HFF-Myc (cell line): ENCODE measurements at places on chromosomes 7 and 10.

- no peak for DNase-seq
These were observed 3.8 kb downstream of the NKX2-3 start for GRCh38 chr10:99536338-99537085.

GRCh38 chr7:42431873-42432272 lies 194.9 kb upstream of the GLI3 start:
- DNase-seq: no peak

DNA sequence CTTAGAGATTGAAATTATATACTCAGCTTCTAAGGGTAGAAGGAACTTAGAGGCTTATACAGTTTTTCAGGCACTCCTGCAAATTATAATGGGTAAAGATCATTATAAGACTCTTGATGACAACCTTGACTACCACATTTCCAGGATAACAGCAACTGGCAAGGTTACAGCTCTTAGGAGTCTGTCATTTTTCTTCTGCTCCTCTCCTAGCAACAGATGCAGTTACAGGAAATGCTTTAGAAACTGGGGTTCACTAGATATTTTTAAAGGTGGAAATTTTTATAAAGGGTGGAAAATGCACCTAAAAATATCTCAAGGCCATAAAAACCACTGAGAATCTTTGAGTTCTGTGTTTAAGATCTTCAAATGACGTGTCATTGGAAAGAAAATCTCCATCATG lies 185.8 kb downstream of the RELN start:
- DNase-seq: no peak

DNA sequence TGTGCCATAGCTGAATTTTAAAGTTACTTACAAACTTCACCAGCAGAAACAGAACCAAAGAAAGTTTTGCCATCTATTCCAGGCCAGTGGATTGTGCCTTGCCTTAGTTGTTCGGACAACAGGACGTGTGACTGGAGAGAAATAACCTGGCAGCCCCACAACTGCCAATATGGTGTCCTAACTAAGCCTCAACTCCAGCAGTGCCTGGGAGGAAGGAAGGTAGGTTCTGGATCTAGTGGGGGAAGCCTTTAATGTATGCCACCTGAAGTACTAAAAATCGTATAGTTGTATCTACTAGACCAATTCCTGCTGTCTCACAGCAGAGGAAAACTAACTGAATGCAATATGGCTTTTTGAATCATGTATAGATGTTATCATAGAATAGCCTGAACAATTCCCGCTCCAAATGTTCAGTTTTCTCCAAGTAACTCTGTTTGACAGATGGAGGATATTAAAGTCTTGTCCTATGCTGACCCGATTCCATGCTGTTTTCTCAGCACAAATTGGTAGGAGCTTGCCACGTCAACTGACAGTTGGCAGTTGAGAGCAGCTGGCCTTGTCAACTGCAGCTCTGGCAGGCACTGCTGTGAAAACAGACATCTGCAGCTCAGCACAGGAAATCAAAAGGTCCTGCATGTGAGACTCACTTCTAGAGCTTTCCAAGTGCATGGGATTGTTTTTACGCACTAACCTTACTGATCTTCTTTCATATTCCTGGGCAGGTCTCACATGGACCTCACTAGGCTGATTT lies 84.5 kb upstream of the WNT16 start:
- no peak for DNase-seq

GRCh38 chr7:39510864-39511354 lies 55.3 kb upstream of the YAE1 start:
- DNase-seq: no peak

GRCh38 chr10:89518108-89518507 lies 17.3 kb downstream of the SLC16A12 start:
- no peak for DNase-seq

DNA sequence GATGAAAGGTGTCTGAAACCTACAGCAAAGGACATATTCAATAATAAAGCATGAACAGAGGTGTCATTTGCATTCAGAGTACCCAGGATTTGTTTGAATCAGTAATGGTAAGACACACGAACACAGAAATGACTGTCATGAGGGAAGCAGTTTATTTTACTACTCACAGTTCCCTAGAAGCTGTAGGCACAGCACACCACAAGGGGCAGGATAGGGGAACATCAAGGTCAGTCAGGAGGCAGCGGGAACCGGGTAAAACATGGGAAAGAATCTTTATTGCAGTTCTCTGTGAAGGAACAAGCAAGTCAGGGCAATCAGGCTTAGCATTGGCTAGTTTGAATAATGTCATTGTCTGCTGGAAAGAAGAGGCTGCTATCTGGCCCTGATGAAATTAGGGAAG lies 70.2 kb upstream of the PDSS1 start:
- DNase-seq: no peak

DNA sequence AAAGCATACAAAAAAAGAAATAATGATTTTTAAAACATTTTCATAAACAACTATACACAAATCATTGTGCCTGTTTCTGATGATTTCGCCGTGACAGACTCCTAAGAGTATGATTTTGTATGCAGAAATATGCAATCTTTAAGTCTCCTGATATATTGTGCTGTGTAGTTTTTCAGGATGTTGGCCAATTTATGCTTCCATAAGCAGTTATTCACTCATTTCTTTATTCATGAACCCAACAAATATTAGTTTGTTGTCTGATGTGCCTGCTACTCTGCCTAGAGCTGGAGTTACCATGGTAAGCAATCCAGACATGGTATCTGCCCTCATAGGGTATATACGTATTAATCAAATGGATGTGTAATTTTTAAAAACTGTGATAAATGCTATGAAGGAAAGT lies 40.4 kb downstream of the PRR15 start:
- no peak for DNase-seq

DNA sequence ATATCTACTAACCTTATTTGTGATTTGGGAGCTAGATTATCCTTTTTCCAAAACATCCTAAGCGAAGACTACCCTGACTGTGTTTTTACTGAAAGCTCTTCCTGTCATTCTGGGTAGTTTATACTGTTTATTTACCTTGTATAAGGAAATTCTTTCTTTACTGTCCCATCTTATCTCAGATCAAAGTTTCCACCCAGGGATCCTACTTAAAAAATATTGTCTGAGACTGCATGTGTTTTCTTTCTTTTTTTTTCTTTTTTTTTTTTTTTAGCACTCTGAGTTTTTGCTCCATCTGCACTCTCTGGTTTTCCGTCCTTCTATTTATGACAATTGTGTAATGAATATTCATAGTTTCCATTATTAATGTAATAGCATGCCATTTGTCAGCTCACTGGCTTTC lies 26.5 kb downstream of the CDK14 start:
- no peak for DNase-seq

DNA sequence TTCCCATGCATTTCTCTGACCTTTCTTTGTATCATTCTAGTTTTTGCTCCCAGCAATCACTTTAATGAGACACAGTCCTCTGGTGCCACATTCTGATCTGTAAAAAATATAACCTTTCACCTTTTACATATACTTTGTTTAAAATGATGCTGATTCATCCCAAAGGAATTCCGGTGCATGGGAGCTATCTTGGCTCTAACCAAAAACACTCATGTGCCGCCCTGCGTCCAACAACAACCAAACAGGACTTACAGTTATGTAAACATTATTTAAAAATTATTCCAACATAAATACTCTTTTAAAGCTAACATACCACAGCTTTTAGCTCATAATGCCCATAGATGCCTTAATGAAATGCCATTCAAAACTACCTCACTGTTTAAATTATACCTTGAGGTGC lies 7.7 kb upstream of the OPALIN start:
- DNase-seq: peak; percentile 62

- no peak for DNase-seq
These were observed 71.2 kb downstream of the SUGCT start for GRCh38 chr7:40205992-40206391.

GRCh38 chr7:138396251-138397070 lies 63.6 kb upstream of the TRIM24 start:
- no peak for DNase-seq

DNA sequence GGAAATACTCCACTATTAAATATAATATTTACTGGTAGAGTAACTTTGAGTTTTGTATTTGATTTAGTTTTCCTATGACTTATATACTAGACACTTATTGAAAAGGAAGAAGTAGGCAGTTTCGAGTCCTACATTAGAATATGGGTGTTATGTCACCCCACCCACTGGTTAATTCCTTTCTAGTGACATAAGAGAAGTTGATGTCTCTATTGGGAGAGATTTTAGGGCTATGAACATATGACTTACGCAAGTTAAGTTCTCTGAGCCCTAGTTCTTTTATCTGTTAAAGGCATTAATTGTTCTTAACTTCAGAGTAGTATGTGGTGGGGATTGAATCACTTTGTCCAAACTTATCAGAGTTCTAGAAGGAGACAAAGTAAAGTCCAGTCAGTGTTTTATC lies 30.5 kb downstream of the CPED1 start:
- DNase-seq: no peak
